ENCODE measurements at places on chromosomes 5 and 9.

GRCh38 chr5:109327570-109327969 lies 82.2 kb downstream of the PJA2 start:
- no peak for DNase-seq

DNA sequence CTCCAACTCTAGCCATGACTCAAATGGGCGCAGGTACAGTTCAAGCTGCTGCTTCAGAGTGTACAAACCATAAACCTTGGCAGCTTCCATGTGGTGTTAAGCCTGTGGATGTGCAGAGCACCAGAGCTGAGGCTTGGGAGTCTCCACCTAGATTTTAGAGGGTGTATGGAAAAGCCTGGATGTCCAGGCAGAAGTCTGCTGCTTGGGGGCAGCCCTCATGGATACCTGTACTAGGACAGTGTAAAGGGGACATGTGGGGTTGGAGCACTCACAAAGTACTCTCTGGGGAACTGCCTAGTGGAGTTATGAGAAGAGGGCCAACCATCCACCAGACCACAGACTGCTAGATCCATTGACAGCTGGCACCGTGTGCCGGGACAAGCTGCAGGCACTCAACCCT lies 273.5 kb upstream of the ST8SIA4 start:
- no peak for DNase-seq

GRCh38 chr5:158256096-158256495 lies 397.2 kb upstream of the CLINT1 start:
- no peak for DNase-seq

DNA sequence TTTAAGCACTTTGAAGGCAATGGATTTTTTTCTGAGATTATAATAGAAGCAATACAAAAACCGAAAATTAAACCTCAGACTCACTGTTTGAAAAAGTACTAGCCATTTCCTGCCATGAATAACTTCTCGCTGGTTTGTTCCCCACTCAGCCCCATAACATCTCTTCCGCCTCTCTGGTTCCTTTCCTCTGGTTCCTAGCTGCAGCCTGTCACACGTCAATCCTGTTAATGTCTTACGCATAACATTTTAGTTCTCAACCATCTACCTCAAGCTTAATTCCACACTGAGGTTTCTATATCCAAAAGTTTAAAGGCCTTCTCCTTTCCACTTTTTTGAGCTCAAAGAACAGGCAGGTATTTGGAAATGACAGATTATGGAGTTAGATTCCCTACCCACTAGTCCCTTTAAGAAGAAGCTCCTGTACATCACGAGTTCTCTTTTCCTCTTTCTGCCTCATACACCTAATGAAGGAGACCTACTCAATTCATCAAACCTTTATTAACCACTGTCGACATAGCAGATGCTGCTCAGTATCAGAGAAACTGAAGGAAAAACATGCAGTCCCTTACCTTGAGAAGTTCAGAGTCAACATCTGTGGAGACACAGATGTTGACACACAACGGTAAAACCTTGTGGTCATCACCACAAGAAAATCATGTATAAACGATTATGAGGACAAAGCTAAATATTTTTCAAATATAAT lies 243.0 kb upstream of the PTGER4 start:
- no peak for DNase-seq

GRCh38 chr9:114086607-114087006 lies 8.5 kb upstream of the AMBP start:
- no peak for DNase-seq

DNA sequence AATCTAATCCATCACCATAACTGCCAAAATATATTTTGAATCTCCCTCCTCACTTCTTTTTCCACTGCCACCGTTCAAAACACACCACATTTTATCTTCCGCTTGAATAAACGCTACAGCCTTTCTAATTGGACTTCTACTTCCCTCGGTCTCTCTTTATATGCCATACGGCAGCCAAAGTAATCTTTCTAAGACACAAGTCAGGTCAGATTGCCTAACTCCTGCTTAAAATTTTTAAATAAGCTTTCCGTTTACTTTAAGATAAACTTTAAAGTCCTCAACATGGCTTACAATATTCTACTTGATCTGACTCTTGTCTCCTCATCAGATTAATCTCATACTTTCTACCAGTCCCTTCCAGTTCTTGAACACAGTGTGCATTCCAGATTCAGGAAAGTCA lies 9.7 kb downstream of the AFF4 start:
- DNase-seq = no peak

GRCh38 chr5:55535199-55535905 lies 588 bp upstream of the PLPP1 start:
- DNase-seq = no peak

- no peak for DNase-seq
Measured at GRCh38 chr5:127439644-127440043, 77.8 kb upstream of the PRRC1 start.

DNA sequence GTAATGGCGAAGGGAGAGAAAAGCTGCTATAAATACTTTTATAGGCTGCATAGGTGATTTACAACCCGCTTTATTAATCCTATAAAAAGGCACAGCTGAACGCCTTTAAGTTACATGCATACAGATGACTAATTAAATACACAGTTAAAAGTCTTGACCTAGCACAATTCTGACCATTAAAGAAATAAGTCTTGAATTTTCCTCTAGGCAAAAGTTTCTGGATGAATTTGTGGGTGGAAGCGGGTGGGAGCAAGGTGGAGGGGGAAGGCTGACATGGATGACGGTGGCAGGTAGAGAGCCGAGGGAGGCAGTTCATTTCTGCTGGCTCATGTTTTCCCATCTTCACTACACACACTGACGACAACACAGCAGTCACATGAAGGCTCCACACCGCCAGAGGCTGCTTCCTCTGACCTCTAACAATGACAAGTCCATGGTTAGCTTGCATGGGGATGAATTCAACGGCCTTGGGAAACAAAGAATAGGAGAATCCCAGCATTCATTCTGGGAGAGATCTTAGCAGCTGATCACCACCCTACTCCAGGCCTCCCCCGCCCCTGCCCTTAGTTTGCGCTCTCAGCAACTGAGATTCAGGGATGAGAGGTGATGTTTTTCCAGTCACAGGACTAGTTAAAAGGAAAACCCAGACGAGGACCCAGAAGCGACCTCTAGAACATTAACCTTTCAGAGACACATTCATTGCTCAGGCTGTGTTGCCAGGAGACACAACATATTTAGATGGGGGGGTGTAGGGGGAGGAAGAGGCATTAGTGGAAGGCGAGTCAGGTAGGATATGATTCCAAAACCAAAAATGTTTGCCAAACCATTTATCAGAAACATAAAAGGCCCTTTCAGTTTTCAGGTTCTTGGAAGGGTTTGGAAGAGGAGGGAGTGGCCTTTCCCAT lies 329.3 kb downstream of the PIK3R1 start:
- DNase-seq = no peak

GRCh38 chr5:150138551-150139265 lies 16.9 kb downstream of the PDGFRB start:
- DNase-seq = no peak

DNA sequence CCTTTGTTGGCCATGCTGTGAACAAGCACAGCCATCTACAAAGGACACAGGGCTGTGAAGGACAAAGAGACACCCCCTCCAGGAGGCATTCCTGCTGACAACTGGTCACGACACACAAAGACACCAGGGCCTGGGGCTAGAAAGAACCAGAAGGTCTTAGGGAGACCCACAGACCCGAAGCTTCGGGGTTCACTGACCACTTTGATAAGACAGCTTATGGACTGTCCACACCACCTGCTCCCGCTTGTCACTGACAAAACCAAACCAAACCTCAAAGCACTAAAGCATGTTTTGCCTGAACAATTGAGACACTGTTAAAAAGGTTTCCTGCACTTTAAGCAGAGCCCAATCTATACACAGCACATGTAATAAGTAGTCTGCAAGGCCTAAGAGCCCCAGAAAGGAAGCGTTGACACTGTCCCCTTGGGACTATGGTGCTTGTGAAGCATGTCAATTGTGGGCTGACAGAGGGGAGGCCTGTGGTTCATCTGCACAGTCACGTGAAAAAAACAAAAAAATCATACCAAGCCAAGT lies 185.0 kb downstream of the GAPVD1 start:
- no peak for DNase-seq

- no peak for DNase-seq
Measured at GRCh38 chr5:147830035-147830434, 1.4 kb downstream of the SPINK1 start.

DNA sequence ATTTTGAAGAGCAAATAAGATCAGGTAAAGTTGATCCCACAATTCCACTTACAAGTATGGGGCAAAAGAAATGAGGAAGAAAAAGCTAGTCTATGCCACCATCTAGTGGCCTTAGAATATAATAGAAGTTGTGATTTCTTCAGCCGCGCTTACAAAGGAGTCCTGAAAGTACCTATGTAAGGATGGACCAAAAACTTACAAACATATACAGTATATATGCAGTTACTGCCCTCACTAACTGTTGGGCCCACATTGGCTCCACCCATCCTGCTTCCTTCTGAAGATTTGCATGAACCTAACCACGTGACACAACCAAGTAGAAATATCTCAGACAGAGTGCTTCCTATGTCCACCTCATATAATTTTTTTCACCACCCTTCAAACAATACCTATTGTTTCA lies 11.7 kb upstream of the OR13D1 start:
- no peak for DNase-seq

DNA sequence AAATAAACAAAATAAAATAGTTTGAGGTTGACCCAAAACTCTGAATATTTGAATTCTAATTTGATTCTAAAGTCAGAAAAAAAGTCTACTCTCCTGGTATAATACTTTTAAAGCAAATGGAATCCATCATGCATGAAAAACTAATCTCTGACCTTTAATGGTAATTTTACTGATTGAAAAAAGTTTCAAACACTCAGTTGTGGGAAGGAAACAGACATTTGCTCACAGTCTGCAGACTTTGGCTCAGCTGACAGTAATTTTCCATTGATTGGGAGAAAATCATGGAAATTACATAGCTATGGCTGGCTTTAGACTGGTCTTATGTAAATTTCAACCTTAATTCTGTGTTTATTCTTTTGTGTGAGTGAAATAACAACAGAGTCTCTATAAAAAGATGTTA lies 574.3 kb downstream of the PDE4D start:
- DNase-seq = no peak

GRCh38 chr5:17482790-17483189 lies 15.2 kb upstream of the TAF11L2 start:
- DNase-seq = no peak

DNA sequence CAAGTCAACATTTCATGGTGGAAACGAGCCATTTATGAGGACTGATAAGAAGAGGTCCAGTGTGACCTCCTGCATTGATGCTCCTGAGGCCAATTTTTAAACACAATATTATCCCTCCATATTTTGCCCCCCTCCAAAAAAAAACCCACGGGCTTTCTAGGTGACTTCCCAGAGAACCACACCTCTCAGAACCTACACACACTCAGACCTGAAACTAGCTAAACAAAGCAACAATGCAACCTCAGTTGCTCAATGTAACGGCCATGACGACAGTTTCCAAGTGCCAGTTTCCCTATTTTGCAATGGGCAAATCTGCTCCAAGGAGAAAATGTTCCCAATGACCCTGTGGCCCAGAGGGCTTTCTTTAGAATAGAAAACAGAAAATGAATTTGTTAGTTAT lies 3.5 kb downstream of the NRG2 start:
- no peak for DNase-seq

DNA sequence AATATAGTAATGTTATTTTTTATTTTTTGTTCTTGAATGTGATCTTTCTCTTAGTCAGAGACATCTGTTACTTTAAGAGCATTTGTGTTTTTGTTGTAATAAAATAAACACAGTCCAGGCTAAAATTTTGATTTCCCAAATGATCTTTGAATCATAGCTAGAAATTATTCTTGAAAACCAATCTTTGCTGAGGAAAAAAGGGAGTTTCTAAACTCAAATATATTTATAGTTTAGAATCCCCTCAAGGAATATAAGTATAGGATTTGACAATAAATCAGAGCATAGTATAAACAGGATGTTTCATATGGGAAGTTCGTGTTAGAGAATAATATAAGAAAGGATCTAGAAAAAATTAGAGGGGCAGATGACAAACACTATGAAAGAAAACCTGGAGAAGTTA lies 118.8 kb upstream of the ADAMTS19 start:
- no peak for DNase-seq

GRCh38 chr5:64954518-64954917 lies 185.8 kb downstream of the CWC27 start:
- DNase-seq = peak; percentile 10

DNA sequence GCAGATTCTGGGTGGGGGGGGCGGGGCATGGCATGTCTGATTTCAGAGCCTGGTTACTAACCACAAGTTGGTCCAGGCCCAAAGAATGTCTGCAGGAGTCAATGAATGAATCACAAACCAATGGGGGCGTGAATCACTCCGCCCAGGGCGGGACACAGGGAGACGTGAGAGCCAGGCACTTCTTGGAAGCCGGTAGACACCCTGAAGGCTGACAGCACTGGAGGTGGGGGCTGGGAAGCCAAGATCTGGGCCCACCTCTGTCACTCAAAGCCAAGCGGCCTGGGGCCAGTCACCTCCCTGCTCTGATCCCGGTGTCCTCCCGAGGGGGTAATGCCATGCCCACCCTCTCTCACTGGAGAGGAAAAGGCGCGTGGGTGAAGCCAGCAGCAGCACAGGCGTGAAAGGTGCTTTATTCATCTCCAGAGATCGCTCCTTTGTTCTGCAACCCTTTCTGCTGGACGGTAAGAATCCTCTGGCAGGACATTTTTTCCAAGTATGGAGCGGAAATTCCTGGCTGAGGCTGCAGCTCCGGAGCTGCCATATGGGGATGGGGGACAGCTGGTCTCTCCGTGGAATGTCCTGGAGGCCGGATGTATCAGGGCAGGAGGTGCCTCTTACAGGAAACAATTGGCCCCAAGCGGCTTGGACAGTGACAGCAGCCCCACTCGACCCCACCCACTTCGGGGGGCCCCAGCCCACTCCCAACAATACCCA lies 85.0 kb downstream of the STK10 start:
- no peak for DNase-seq

GRCh38 chr9:132973713-132974112 lies 4.8 kb upstream of the GFI1B start:
- no peak for DNase-seq

- no peak for DNase-seq
Measured at GRCh38 chr5:136605638-136606037, 240.3 kb upstream of the TRPC7 start.

DNA sequence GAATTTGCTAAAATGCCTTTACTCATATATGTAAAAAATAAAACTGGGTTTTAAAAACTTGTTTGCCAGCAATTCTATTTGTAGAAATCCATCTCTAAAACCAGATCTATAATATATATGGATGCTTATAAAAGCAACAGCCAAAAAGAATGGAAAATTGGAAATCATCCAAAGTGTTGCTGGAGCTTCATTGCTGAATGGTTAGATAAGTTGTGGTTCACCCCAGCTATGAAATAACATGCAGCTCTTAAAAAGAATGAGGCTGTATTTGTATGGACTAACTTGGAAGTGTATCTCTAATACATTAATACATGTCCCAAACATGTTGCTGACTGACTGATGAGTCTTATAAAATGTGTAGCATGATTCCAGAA lies 76.2 kb downstream of the STK10 start:
- DNase-seq = no peak
